ENCODE measurements at places on chromosomes 3 and 15. TPM values are rescaled to one million over a fixed set of nuclear protein-coding genes. Genes with fewer than 3 reads are reported as not detected.

The HMG20A gene
- total RNA-seq = 68.9 TPM

The ERC2 gene
- total RNA-seq = 2.8 TPM

The GALNT15 gene
- total RNA-seq = 5.7 TPM

The SLC9C1 gene
- total RNA-seq = 0.57 TPM

The CYP1A1 gene
- total RNA-seq = 4.5 TPM

The HESX1 gene
- total RNA-seq = 0.40 TPM

The RTP1 gene
- total RNA-seq = not detected

The GOLGA6A gene
- not detected for total RNA-seq

The CISH gene
- 0.40 TPM for total RNA-seq

The MESP2 gene
- 0.14 TPM for total RNA-seq

The FOXB1 gene
- not detected for total RNA-seq

The GP9 gene
- total RNA-seq = not detected

The ECE2 gene
- not detected for total RNA-seq

The GPR15 gene
- total RNA-seq = not detected

The SACM1L gene
- 42.8 TPM for total RNA-seq

The SLC12A1 gene
- total RNA-seq = not detected

The DISP2 gene
- 0.27 TPM for total RNA-seq

The ZBED2 gene
- total RNA-seq = not detected

The ARHGAP31 gene
- total RNA-seq = 75.4 TPM

The TRIM71 gene
- not detected for total RNA-seq

The KIF7 gene
- total RNA-seq = 7.8 TPM

The CGNL1 gene
- 55.5 TPM for total RNA-seq

The TMEM158 gene
- total RNA-seq = 5.3 TPM

The ZDHHC19 gene
- total RNA-seq = not detected

The UROC1 gene
- not detected for total RNA-seq

The GRM2 gene
- under 0.01 TPM for total RNA-seq

The HHLA2 gene
- total RNA-seq = not detected

The GDPGP1 gene
- total RNA-seq = 11.3 TPM

The PDCD7 gene
- 27.4 TPM for total RNA-seq

The ERICH6 gene
- total RNA-seq = not detected

The MAGI1 gene
- total RNA-seq = 34.3 TPM

The FBXW12 gene
- not detected for total RNA-seq

The SLC15A2 gene
- total RNA-seq = 0.36 TPM

The ADGRG7 gene
- total RNA-seq = not detected

The FEZF2 gene
- total RNA-seq = not detected
